ENCODE measurements at places on chromosomes 7 and 10. TPM values are rescaled to one million over a fixed set of nuclear protein-coding genes. Genes with fewer than 3 reads are reported as not detected.

The LAMTOR4 gene
- total RNA-seq = 83.1 TPM

The DLX6 gene
- not detected for total RNA-seq

The ICA1 gene
- total RNA-seq = 15.1 TPM

The CYP26C1 gene
- not detected for total RNA-seq

All from metanephros (tissue), 2 donors.